NCI-H1092 (cell line): ENCODE measurements at places on chromosomes 3 and 15.

DNA sequence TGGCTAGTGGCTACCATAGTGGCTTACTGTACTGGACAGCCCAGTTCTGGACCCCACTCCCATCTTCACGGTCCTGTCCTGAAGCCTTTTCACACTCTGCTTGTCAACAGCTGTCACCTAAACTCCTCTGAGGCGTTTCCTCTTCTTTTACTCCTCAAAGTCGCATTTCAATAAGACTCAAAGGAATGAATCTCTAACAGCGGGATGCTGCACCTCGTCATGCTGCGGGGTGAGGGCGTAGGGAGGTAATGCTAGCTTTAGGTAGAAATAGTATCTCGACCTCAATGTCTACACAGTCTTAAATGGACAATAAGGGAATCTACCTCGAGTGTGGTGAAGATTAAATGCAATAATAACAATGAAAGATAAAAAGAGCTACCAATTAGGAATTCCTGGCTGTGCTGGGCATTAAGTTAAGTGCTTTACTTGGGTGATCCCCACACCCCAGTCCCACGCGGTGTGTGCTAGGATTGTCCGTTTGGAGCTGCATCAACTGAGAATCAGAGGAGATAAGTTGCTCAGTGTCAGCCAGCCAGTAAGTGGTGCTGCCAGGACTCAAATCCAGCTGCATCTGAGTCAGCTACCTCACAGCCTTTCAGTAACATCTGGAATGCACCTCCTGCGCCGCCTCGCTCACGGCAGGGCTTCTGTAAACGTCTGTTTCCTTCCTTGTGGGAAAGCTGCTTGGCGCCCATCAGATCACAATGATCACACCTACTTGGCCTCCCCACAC is 14.0 kb downstream of the PLA2G4D start:
- no peak for DNase-seq

DNA sequence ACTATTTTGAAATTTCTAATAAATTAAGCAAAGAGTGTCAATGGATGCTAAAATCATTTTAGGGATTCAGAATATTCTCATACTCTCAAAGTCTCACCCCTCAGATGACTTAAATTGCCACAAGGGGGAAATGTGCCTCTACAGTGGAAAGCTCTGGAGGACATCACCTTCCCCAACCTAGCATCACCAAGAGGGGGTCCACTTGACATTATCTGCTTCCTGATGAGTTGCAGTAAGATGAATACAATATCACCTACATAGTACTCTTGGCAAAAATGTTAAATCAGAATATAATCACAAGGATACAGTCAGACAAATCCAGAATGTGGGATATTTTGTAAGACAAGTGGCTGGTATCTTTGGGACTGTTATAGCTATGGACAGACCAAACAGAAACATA is 290.1 kb downstream of the MFSD1 start:
- DNase-seq: no peak

GRCh38 chr3:197454014-197454413 is 101.8 kb downstream of the BDH1 start:
- DNase-seq: no peak

GRCh38 chr3:196275126-196275525 is 12.4 kb downstream of the PCYT1A start:
- no peak for DNase-seq

DNA sequence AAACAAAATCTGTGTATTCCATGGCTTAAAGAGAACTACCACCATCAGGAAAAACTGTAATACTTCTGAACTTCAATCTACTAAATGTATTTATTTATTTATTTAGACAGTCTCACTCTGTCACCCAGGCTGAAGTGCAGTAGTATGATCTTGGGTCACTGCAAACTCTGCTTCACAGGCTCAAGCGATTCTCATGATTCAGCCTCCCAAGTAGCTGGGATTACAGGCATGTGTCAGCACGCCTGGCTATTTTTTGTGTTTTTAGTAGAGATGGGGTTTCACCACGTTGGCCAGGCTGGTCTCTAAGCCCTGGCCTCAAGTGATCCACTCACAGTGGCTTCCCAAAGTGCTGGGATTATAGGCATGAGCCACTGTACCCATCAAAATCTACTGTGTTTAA is 202.3 kb upstream of the POU1F1 start:
- DNase-seq: no peak

- DNase-seq: no peak
These were observed 464.4 kb downstream of the SHQ1 start for GRCh38 chr3:72383883-72384282.

DNA sequence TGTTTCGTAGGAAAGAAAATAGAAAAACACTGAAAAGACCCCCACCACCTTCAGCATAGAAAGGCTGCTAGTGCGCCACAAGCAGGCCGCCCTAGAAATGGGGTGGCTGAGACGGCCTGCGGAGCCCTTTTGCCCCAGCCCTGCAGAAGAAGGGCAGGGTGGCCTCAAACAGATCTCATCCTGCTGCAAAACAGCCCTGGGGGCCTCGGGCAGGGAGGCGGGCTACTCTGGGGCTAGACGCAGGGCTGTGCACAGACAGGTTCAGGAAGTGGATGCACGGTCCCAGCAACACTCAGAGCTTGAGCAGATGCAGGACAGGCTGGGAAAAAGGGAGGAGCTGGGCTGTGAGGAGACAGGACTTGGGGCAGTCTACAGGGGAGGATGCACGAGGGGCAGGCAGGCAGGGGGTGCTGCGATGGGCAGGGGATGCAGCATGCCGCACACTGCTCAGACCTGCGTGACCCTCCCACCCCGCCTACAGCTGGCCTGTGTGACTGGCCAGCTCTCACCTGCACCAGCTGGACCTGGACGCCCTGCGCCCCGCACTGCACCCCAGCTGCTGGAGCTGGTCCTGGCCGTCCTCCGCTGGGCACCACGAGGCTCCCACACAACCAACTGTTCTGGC is 34.3 kb downstream of the ZXDC start:
- no peak for DNase-seq

DNA sequence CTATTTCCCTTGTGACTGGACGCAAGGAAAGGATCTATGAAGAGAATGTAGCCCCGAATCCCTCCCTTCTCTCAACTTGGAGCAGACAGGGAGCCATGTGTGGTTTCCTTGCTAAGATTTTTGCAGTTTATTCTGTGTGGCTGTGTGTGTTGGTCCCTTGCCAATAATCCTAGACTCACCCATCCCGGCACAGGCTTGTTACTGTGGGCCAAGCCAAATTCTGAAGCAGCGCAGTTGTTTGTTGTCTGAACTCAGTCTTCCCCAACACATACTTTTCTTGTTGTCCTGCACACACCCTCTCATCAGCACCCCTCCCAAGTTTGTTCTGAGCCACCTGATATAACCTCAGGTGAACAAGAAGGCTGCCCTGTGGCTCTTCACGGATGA is 193.3 kb upstream of the CTDSPL start:
- DNase-seq: no peak

DNA sequence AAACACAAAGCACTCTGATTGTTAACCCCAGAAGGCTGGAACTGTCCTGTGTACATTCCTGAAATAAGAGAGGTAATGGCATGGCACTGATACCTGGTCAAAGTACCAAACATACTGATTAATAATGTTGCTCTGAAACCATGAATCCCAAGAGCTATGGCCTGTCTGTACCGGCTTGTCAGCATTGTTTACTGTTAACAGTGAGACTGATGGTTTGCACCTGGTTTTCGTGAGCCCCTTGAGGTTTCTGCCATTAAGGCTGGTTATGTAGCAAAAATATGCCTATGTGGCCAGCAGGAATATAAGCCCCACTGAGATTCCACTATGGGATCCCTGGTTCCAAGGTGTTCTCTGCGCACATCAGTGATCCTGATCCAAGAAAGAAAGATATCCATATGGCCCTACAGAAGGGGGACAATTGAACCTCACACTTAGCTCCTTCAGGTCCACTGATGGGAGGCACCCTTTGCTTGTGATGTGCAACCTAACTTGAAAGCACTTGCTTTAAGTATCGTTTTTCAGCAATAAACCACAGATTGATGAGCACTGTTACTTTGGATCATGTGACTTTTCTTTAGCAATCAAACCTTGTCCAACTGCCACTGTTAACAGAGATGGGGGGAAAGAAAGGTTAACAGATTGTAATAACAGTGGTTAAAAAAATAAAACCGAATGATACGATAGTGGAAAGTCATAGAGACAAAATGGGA is 65.2 kb downstream of the TBL1XR1 start:
- no peak for DNase-seq

DNA sequence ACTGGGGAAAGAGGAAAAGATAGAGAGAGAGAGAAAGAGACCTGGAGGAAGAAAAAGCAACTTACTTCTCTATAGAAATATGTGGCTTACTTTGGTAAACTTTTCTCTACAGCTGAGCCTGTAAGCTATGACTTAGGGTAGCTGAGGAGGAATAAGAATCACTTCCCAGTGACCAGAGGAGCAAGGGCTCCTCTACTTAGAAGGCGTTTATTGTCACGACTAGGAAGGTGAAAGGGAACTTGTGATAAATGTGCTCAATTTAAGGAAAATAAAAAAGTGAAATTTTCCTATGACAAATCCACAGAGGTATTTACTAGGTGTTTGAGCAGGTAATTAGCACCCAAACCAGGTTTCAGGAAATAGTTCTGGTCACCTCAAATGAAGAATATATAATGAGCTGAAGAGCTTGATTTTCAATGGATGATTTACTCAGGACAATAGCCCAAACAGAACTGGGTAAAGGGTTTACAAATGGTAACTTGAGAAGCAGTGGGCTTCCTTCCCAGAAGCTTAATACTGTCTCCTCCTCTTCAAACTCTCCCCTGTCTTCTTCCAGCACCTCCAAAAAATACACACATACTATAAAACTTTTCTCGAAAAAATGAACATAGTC is 46.1 kb downstream of the SOX2 start:
- no peak for DNase-seq

DNA sequence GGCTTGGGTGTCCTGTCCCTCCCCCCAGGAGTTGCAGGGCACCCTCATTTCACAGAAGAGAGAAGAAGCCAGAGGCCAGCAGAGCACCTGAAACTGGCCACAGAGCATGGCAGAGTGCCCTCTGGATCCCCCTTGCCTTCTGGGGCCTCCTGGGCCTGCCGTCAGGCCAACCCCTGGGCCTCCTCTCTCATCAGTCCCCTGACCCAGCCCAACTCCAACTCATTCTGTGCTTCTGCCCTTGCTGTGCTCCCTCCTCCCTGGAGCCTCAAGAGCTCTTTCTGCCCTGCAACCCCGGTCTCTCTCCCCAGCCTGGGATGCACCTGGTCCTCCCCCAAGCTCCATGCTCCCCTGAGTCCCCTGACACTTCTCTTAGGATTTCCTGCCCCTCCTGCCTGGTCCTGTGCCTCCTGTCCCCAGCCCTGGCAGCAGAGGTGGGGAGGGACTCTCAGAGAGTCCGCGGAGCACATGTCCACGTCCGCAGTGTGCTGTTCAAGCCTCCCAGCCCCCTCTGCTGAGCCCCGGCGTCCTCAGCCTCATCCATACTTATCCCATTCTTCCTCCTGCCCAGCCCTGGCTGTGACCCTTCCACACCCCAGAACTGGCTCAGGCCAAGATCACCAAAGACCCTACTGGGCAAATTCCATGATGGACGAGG is 30.5 kb upstream of the CACNA2D2 start:
- DNase-seq: no peak

DNA sequence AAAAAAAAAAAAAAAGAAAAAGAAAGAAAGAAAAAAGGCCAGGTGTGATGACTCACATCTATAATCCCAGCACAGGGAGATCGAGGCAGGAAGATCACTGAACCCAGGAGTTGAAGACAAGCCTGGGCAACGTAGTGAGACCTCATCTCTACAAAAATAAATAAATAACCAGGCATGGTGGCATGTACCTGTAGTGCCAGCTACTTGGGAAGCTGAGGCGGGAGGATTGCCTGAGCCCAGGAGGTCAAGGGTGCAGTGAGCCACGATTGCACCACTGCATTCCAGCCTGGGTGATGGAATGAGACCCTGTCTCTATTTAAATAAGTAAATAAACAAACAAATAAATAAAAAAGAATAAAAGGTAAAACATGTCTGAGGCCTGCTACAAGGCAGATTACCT is 39.3 kb upstream of the LACTB start:
- DNase-seq: no peak

- DNase-seq: no peak
These were observed 234.6 kb upstream of the CBLB start for GRCh38 chr3:106103383-106103782.

- peak; percentile 46 for DNase-seq
These were observed 33.1 kb upstream of the POLG start for GRCh38 chr15:89367485-89368451.

DNA sequence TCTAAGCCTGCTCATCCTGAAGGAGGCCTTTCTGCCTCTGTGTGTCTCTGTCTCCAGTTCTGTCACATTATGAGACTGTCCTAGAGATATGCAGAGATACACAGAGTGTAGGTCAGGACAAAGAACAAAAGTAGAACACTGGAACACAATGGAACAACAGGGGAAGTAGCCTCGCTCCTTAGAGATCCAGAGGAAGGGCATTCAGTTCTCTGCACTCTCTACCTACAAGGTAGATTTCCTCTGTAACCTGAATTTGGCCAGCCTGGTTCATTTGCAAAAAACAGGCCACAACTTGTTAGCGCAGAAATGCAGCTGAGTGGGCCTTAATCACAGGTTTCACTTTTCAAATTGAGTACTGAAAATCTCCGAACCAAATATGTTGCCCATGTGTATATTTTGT is 19.4 kb downstream of the NEK10 start:
- DNase-seq: no peak

DNA sequence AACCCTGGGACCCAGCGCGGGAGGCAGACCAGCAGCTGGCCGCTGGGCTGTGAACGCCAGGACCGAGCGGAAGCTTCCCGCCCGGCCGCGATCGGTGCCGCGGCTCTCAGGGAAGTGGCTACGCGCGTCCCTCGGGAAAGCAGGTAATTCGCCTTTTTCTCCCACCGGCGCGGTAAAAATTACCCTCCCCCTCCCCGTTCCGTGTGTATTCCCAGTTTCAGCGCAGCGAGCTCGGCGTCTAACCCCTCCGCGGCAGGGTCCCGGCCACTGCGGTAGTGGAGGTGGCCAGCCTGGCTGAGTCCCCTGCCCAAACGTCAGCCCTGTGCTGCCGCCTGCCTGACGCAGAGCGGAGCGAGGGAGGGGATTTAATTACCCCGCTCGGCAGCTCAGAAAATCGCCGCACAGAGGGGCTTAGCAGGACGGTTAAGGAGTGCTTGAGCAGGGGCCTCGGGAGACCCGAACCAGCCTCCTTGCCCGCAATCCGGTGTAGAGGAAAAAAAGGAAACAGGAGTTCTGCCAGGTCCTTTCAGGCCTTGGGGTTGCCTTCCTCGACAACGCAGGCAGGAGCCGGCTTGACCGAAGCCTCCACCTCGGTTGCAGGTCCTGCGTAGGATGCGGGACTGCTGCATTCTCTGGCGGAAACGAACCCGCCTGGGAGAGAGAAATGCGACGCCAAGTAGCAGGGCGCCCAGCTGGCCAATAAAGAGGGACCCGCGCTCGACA is 2.9 kb downstream of the GATA2 start:
- no peak for DNase-seq

GRCh38 chr15:75598361-75598760 is 19.2 kb upstream of the PTPN9 start:
- no peak for DNase-seq
